Stimulated activated CD8-positive, alpha-beta memory T cell treated with anti-CD3 and anti-CD28 coated beads, Interleukin-2, amount 100 ng/mL, for 48 hours (primary cell): ENCODE measurements at places on chromosomes 4 and X.

GRCh38 chr4:155079871-155080270, 128.6 kb upstream of the NPY2R start:
- no peak for DNase-seq

DNA sequence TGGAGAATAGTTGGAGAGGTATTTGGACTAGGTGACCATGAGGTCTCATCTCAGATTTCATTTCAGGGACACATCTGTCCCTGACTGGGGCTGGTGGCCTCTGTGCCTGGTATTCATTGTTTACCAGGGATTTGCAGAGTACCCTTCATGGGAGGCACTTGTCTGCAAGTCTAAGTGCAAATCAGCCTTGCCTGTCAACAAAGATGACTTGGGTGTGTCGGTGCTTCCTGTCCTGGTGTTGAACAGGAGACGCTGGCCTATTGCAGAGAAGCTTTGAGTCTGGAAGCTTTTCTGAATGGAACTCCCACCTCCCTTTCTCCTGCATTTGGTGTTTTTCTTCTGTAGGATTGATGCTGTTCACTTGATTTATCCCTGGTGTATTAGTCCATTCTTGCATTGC, 104.1 kb downstream of the TNIP2 start:
- DNase-seq = no peak

DNA sequence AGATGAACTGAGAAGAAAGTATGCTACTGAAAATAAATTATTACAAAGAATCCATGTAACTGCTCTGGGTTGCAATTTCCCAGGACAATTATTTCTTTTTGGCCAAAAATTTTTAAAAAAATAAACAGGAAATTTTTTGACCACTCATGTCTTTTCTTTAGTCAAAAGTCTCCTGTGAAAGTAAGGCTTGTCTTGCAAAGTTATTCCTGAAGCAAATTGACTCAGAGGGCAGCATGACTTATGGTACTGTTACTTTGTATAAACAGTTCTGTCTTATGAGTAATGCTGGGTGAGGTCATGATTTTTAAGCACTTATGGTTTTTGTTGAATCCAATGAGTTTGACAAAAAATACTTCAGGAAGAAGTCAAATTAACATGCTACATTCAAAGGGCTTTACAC, 292.8 kb upstream of the ARSJ start:
- no peak for DNase-seq

- DNase-seq = no peak
Observed at GRCh38 chr4:123876671-123877101, 480.1 kb downstream of the SPRY1 start.

DNA sequence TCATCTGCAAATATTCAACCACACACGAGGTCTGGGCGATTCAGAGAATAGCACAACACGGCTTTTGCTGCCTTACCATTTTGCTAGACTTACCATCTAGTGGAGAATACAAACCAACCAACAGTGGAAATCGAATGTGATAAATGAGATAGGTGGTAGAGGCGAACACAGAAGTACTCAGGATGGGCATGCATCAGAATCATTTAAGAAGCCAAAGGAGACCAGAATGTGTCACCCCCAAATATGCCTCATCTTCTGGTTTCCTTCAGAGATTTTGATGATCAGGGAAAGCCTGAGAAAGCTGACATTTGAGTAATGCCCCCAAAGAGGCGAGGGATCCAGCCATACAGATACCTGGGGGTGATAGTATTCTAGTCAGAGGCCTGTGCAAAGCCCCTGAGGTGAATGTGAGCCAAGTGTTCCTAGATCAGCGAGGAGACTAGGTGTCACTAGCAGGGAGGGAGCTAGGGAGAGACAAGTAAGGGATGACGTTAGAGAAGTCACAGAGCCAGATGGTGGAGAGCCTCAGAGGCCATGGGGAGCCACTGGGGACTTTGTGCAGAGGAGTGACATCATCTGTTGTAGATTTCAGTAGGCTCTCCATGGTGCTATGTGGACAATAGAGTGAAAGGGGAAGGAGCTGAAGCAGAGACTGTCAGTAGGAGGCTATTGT, 1.7 kb downstream of the MTMR1 start:
- peak; percentile 24 for DNase-seq

- no peak for DNase-seq
Observed at GRCh38 chrX:8042304-8042703, 115.1 kb upstream of the PNPLA4 start.

- DNase-seq = no peak
Observed at GRCh38 chrX:34279866-34280560, 147.9 kb upstream of the FAM47A start.

- no peak for DNase-seq
Observed at GRCh38 chr4:127920521-127920920, 39.8 kb downstream of the PLK4 start.

DNA sequence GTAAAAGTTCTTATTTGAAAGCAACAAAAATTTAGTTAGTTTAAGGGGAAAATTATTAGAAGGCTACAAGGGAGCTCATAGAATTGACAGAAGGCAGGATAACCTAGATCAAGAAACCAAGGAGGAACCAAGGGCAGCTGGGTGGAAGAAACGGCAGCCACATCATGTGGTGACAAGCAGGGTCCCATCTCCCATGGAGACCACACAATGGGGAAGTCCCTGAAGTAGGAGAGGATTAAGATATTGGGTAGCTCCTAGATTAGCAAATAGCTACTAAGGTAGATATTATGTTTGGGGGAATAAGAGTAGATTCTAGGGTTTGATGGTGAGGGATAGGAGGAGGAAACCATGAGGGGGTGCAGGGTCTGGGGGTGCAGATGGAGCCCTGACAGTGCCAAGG, 48.0 kb upstream of the TMEM154 start:
- DNase-seq = no peak

- no peak for DNase-seq
Observed at GRCh38 chrX:123303429-123303828, 119.4 kb downstream of the GRIA3 start.

DNA sequence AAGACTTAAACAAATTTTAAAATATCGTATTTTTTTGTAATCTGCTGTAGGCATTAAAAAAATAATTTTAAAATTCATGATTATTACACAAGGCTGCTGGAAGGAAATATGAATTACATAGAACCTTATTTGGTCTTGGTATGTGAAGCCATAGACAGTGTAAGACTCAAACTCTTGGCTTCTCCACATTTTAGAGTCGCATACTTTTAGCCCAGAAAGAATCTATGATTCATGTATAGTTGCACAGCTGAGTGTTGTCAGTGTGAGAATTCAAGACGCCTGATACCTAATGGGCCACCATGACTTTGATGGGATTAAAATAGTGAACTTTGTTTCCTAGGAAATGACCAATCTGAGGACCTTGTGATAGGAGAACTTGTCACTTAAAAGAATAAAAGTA, 1.4 kb downstream of the INTU start:
- no peak for DNase-seq

GRCh38 chrX:31423609-31424189, 351.9 kb upstream of the FTHL17 start:
- no peak for DNase-seq

GRCh38 chr4:20506827-20507226, 193.4 kb upstream of the PACRGL start:
- no peak for DNase-seq

DNA sequence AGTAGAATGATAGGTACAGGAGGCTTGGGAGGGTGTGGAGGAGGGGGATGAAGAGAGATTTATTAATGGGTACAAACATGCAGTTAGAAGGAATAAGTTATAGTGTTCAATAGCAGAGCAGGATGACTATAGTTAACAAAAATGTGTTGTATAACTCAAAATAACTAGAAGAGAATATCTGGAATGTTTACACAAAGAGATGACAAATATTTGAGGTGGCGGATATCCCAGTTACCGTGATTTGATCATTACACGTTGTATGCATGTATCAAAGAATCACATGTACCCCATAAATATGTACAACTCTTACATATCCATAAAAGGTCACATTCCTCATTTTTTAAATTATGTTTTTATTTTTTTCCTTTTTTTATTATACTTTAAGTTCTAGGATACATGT, 456.6 kb downstream of the MAGEB5 start:
- DNase-seq = no peak

- no peak for DNase-seq
Observed at GRCh38 chrX:41561045-41561444, 113.9 kb downstream of the NYX start.

DNA sequence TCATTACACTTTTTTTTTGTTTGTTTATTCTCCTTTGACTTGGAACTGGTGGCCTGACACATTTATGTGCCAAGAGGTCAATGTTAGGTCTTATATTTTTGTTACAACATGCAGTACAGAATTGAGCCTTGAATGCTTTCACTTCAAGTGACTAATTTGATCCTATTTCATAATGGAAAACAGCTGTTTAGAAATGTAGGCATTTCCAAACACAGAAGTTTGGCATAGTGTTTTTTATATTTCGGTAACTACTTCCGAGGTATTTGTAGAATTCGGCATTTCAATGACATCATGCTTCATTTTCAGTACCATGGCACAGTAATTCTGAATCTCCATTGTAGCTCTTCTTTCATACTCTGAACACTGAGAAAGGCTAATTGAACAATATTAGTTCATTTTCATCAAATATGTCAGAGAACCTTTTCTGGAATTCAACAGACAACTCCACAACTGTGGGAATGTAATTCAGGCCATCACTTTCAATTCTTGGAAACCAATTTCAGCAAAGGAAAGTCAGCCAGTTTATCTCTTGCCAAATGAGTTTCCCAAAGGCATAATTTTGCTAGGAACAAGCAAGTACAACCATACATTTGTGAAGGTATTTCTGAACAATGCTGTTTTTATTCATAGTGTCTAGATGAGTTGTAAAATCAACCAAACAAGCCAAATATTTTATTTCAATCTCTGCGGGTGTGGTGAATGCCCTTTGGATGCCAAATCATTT, 11.4 kb downstream of the FAM120C start:
- no peak for DNase-seq

GRCh38 chr4:95004912-95005311, 247.2 kb downstream of the BMPR1B start:
- DNase-seq = no peak

DNA sequence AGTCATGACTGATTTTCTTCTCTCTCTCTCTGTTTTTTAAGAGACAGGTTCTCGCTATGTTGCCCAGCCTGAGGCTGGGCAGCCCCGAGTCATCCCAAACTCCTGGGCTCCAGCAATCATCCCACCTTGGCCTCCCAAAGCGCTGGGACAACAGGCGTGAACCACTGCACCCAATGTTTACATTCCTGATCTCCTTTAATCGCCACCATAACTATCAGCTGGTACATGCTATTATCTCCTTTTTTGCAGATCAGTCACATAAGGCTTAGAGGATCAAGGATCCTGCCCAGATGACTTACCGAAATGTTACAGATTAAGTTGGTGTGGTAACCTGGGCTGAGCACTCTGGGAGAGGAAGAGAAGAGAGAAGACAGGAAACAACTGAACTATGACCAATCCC, 1.5 kb upstream of the USP46 start:
- DNase-seq = no peak

GRCh38 chr4:142367418-142368180, 478.5 kb downstream of the INPP4B start:
- no peak for DNase-seq

GRCh38 chr4:19844446-19844845, 407.3 kb upstream of the SLIT2 start:
- no peak for DNase-seq

- no peak for DNase-seq
Observed at GRCh38 chrX:65932173-65933084, 107.5 kb downstream of the VSIG4 start.

DNA sequence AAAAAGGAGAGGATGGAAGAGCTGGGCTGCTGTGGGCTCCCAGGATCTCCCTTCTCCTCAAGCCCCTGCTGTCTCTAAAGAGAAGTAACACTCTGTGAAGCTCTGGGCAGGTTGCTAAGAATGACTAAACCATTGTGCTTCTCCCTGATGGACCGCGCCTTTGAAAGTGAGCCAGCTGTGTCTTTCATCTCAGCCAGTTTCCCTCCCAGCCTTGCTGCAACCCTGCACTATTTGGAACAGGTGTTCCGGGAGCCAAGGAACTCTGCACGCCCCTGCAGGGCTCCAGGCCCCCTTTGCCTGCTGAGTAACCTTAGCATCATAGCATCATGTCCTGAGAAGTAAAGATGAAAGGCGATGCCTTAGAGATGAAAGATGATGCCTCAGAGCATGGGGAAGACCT, 39.7 kb downstream of the SMIM20 start:
- no peak for DNase-seq

DNA sequence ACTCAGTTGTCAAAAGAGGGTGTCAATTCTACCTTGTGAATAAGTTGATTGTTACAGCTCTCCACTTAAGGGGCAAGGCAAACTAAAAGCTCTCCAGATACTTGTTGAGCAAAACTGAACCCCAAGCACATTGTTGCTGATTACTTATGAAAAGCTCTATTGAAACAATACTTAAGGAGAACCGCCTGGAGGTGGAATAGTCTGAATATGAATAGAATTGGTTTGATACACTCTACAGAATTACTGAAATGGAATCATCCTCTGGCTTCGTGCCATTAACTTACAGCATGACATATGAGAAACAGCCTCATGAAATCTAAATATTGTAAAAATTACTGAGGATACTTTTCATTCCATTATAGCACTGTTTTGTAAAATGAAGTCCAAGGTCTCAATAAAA, 127.0 kb upstream of the SH3RF1 start:
- DNase-seq = no peak

DNA sequence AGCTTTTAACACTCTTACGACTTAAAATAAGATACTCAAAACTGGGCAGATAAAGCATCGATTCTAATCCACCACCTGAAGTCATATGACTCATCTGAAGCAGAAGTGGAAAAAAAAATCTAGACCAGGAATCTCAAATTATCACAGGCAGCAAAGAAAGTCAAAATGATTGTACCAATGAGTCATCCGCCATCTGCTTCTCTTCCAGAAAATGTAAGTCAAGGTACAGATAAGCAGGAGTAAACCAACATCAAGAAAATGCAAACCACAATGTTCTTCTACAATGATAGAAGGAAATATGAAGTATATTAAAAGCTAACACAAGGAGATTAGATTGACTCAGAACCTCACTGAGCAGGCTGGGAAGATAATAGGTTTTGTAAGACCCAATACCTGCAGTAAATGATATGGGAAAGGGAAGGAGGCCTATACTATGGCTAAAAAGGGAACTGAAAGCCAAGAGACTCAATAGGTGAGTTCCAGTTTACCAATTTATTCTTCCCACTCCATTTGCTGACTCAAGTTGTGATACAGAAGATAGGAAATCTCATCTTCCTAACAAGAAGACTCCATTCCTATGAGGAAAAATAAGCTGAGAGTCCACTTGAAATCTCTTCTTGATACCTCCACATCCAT, 88.4 kb upstream of the TET2 start:
- DNase-seq = no peak

DNA sequence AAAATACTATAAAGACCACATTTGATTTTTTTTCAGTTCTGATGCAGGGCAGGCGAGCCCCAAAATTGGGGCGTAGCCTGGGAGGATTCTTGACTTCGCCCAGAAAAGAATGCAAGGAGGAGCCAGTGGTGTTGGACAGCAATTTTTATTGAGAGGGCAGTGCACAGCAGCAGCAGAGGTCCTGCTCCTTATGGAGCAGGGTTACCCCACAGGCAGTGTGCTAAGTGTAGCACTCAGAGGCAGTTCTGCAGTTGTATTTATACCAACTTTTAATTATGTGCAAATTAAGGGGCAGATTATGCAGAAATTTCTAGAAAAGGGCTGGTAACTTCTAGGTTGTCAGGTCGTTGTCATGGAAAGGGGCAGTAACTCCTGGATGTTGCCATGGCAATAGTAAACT, 69.9 kb downstream of the GASK1B start:
- DNase-seq = no peak
